COR-L47 (cell line): ENCODE measurements at places on chromosomes 7 and 10.

GRCh38 chr7:47119261-47119865 is 462.5 kb downstream of the TNS3 start:
- no peak for DNase-seq

- peak; percentile 4 for DNase-seq
These were observed 16.1 kb upstream of the IMPDH1 start for GRCh38 chr7:128425850-128426249.

GRCh38 chr7:159102681-159103381 is 41.8 kb downstream of the VIPR2 start:
- DNase-seq, result no peak

DNA sequence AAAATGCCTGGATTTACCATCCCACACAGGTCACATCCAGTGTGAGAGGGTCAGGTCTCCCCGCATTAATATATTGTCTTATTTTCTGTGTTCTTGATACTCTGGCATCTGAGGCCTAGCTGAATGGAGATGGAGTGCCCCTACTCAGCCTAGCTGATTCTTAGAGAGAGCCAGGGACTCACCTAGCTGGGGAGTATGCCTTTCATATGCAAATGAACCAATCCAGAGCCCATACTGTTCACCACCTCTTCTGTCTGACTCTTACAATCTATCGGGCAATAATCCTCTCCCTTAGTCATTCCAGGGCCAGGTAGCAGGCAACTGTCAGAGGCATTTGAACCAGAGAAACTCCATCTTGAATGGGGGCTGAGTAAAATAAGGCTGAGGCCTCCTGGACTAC is 46.3 kb downstream of the LBX1 start:
- DNase-seq, result no peak

DNA sequence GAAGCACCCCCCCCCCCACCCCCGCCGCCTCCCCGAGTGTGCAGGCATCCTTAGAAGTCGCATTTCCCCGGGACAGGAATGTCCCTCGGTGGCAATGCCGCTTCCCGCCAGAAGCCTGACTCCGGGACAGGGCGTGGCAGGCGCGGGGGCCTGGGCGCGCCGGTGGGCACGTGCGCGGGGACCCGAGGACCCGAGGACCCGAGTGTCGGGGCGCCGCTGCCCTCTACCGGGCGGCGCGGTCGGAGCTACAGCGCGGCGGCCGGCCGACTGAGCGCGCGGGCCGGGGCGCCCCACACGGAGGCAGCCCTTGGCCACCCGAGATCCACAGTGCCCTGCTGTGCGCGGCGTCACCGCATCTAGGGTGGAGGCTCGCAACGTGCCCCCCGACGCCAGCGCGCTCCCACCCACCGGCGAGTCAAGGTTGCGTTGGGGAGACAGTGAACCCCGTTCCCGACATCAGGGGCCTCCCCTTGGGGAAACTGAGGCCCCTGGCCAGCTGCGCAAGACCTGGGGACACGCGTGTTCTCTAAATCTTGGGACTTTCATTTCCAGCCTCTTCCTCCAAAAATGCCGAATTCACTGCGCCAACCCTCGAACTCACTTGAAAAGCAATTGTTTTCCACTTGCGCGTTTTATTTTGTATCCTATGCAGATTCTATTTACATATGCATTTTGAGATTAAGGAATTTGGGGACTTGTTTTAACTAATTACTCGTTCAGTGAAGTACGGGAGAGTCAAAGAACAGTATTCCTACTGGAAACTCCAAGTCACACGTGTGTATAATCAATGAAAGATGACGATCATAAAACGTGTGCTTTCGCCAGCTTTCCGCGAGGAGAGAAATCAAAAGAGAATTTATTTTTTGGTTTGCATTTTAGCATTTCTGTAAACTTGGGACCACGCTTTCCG is 3.1 kb upstream of the CUX1 start:
- DNase-seq, result peak; percentile 29

GRCh38 chr7:4769761-4770160 is 5.7 kb upstream of the AP5Z1 start:
- DNase-seq, result peak; percentile 6

GRCh38 chr10:110274647-110275046 is 30.1 kb downstream of the SMNDC1 start:
- no peak for DNase-seq
